ENCODE measurements at places on chromosomes 16 and 17.

GRCh38 chr17:77882040-77882439, 76.5 kb upstream of the TNRC6C start:
- no peak for DNase-seq

- DNase-seq = peak; percentile 91
These were observed at the start of gene MPHOSPH6 for GRCh38 chr16:82169861-82170845. Gene MPHOSPH6 (minus strand): TSS chr16:82170224. CDS start chr16:82170175, 49 bp downstream.

GRCh38 chr17:61247439-61247838, 152.2 kb upstream of the TBX2 start:
- DNase-seq = no peak

GRCh38 chr17:36590082-36590481, 1.6 kb upstream of the DHRS11 start:
- DNase-seq = no peak

DNA sequence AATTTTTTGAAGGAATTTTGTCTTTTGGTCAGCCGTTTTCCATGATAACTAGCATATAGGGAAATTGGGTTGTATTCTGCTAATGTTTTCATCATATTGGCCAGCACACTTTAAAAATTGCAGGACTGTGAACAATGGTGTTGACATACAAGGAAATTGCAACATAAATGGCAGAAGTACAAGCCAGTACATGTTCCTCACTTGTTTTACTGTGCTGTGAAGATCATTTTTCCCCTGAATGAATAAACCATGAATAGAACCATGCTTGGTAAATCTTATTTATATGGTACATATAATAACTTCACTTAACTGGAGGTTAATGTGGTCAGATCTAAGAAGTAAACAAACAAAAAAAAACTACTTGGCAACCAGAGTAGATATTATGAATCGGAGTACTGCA, 22.8 kb downstream of the OMG start:
- DNase-seq = no peak

DNA sequence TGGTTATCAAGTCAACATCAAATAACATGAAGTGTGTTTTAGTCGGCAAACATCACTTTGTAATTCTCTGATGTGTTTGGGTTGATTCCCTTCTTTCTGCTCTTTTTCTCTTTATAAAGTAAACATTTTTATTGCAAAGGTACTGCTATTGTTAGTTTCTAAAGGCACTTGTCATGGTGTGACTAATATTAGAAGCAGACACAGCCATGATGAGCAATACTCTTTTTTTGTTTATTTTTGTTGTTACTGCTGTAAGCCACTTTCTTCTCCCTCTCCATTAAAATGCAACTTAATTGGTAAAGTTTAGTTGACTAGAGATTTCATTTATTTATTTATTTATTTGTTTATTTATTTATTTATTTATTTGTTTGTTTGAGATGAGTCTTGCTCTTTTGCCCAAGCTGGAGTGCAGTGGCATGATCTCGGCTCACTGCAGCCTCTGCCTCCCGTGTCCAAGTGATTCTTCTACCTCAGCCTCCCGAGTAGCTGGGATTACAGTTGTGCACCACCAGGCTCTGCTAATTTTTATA, 424.7 kb downstream of the WWOX start:
- no peak for DNase-seq

DNA sequence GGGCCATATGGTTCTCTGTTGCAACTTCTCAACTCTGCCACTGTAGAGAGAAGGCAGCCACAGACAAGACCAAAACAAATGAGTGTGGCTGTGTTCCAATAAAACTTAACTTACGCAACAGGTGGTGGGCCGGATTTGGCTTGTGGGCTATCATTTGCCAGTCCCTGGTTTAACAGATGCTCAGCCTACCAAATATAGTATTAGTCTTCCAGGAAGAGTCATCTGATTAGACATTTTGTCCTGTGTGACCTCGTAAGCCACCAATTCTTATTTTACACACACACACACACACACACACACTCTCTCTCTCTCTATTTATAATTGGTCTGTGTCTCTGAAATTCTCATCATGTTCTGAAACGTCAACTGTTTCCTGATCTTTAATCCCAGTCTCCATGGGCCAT, 245.9 kb downstream of the XYLT1 start:
- peak; percentile 68 for DNase-seq

DNA sequence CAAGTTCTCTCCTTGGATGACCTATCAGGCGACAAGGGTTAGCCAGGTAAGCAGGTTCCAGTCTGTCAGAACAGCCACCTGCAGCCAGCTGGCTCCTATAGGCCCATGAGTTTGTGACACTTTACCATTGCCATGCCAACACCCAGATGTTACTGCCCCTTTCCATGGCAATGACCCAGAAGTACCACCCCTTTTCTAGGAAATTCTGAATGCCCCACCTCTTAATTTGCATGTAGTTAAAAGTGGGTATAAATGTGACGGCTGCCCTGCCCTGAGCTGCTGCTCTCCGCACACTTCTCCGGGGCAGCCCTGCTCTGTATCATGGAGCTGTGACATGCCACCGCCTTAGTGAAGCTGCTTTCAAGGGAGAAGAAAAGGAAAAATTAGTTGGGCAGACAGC, 10.0 kb upstream of the SECTM1 start:
- no peak for DNase-seq

- peak; percentile 84 for DNase-seq
These were observed 559 bp downstream of the CLUH start for GRCh38 chr17:2710803-2711607.

DNA sequence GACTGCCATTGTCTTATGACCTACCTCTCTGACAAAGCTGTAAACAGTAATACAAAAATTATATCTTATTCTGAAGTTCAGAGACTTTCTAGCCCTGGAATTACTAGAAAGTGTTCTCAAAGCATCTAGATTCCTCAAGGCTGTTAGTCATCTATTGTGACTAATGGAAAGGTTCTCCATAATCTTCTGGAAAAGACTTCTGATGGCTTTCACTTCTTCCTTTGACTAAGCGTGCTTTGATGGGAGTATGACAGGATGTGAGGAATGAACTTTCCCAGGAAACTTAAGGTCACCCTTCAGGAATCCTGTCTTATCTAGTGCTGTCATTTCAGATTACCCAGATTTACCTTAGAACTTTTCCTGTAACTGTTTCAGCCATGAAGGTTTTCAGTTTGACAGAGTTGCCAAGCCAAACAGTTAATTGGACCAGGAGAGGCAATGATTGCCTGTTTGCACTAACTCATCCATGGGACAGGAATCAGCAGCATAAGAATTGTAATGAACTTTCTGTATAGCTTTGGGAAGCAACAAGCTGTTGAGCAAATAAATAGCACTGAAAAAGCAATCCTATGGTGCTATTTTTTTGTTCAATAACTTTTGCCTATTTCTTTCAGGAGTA, 43.5 kb downstream of the AP2B1 start:
- DNase-seq = no peak

DNA sequence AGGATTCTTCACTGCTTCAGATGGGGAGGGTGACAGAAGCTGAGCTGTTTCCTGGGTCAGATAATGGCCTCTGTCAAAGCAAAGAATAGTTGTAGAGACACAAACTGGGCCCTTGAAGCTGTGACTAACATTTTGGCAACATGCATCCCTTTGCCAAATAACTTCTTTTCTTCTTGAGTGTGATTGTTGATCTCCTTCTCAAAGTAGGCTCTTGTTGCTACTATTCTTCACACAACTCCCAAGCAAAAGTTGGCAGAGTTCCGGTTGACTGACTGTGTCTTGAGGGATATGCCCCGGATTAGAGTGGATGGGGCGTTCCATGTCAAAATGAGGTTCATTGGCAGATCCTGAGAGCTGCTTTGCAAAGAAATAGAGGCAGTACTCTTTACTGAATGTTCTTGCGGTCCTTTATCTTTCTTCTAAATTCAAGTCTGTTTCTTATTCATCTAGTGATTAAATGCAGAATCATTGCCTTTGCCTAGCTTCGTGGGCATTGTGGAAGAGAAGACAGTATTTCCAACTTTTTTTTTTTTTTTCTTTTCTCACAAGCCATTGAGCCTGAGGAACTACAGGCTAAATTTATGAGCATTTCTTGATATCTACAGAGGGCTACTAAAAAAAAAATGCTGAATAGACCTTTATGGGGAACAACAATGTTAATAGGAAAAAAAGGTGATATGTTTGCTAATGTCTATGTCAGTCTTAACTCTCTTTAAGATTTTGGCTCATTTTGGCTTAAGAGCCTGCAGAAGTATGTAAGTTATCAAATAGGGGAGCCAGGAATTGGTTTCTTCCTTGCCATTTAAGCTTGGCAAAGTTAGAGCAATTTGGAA, 5.8 kb downstream of the WIPF2 start:
- DNase-seq = no peak

- no peak for DNase-seq
These were observed 24.3 kb downstream of the USP43 start for GRCh38 chr17:9669551-9670008.

- no peak for DNase-seq
These were observed 108.8 kb downstream of the IRX5 start for GRCh38 chr16:55039511-55039910.

DNA sequence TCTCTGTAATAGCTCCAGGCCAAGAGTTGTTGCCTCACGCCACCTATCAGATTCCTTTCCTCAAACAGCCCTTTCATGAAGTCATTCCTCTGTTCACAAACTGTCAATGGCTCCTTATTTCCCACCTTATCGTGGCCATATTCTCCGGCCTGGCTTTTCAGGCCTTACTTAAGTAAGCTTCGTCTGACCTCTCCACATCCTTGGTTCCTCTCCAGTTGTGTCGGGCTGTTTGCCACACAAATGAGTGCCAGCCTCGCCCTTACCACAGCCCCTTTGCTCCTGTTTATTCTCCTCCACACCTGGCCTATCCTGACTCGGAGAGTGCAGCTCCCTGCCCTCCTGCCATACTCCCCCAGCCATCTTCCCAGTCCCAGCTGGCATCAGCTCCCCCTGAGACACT, 2.0 kb downstream of the TP53I13 start:
- peak; percentile 14 for DNase-seq

- no peak for DNase-seq
These were observed 10.0 kb downstream of the ATP5PD start for GRCh38 chr17:75036643-75037268.

DNA sequence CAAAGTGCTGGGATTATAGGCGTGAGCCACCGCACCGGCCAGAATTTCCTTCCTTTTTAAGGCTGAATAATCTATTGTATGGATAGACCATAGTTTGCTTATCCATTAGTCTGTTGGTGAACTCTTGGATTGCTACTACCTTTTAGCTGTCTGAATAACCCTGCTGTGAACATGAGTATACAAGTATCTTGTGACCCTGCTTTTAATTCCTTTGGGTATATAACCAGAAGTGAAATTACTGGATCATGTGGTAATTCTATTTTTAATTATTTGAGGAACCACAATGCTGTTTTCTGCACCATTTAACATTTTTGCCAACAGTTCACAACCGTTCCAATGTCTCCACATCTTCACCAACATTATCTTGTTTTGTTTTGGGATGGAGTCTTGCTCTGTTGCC, 4.6 kb upstream of the OTOA start:
- DNase-seq = no peak

GRCh38 chr16:7014756-7015155, 317.9 kb upstream of the RBFOX1 start:
- no peak for DNase-seq

GRCh38 chr17:80845069-80845862, 146.4 kb upstream of the CHMP6 start:
- DNase-seq = no peak

- DNase-seq = no peak
These were observed 3.5 kb downstream of the GSG1L start for GRCh38 chr16:28059841-28060575.

GRCh38 chr17:76111956-76112355, 8.4 kb upstream of the EXOC7 start:
- no peak for DNase-seq

GRCh38 chr16:4934591-4934990, 2.4 kb downstream of the PPL start:
- DNase-seq = no peak

DNA sequence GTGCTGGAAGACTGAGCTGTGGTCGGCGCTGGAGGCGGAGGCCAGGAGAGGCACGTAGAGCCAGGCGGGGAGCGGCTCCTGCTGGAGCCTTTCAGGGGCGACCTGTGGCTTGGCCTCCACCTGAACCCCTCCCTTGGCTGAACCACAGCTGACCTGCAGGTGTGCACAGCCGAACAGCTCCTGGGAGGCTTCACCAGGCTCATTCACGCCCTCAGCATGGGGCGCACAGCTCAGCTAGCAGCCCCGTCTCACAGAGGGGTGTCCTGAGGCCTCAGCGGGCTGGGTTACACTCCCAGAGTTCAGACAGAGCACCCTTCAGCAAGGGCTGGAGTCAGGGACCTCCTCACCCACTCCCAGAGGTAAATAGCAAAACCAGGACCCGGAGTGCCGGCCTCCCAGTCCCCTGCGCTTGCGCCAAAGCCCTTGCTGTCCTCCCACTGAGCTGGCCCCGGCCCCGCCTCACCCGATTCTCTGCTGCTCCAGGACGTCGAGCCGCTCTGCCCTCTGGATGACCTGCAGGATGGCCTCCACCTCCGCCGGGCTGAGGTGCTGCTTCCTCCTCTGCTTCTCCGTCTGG, 31.7 kb downstream of the RPH3AL start:
- peak; percentile 38 for DNase-seq

DNA sequence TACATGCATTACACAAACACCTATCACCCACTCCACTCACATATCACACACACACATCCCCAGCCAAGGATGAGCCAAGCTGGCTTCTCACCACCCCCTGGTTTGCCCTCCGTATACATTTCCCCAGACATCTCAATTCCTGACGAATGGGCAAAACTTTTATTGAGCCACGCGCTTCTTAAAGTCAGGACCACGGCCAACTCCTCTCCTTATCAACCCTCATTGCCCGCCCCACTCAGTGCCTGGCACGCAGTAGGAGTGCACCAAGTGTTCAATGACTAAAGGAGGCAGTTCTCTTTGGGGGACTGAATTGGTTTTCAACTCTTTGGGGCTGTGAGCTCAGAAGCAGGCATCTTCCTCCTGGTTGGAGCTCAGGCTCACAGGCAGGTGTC, 22.5 kb upstream of the C16orf78 start:
- no peak for DNase-seq

DNA sequence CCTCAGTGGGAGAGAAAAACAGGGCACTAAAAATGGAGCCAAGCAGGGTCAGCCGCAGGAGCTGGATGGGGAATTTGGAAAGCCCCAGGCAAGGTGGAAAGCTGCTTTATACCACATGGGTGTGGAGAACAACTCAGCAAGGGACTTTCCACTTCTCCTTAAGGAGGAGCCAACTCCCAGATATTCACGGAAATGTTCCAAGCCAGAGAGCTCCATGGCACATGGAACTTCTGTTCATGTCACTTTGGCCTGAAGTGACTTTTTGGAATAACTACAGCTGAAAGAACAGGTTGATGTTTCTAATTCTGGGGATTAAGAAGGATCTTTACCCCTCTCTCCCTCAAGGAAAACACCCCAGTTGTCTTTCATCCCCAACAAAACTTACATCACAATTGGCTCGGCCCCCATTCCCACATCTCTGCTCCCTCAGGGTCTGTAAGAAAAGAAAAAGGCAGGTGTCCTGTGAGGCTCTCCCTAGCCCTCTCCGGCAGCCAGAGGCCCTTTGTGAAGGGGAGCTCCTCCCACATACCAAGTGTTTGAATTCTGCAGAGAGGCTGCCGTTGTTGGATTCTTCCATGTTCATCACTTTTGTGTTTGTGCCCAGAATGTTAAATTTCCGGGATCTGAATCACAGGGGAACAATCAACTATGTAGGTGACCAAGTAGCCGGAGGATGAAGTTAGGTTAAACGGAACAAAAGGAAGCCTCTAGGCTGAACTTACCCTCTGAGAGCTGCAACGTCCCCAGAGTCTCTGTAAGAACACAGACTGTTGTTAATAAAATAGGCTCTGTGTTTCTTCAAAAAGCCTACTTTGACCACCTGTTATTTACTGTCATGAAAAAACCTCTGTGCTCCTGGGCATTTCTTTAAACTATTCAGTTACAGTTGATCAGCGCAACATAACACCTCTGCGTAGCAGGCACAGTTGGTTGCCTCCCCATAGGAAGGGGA, 41.0 kb downstream of the STAT5A start:
- DNase-seq = no peak

GRCh38 chr17:9004132-9004960, 17.0 kb upstream of the NTN1 start:
- DNase-seq = no peak
